ENCODE measurements at places on chromosomes 2 and 18.

- peak; percentile 42 for DNase-seq
Measured at GRCh38 chr2:161414042-161415033, 1.8 kb upstream of the TBR1 start.

DNA sequence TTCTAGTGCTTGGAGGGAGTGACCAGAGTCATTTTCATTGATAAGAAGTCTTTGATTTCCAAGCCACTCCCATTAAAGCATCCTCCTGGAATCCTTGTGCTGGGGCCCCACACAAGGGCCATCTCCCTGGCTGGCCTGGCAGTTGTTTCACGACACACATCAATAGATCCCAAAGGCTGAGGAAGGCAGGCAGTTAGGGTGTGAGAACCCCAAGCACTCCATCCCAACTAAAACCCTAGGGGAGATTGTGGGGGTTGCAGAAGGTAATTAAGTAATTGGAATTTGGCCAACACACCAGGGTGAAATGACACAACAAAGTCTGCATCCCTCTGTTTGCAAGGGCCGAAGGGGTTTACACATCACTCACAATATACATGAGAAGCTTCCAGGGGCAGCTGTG, 578.1 kb upstream of the SYT4 start:
- no peak for DNase-seq

- DNase-seq: no peak
Measured at GRCh38 chr2:67604360-67604759, 207.2 kb downstream of the ETAA1 start.

DNA sequence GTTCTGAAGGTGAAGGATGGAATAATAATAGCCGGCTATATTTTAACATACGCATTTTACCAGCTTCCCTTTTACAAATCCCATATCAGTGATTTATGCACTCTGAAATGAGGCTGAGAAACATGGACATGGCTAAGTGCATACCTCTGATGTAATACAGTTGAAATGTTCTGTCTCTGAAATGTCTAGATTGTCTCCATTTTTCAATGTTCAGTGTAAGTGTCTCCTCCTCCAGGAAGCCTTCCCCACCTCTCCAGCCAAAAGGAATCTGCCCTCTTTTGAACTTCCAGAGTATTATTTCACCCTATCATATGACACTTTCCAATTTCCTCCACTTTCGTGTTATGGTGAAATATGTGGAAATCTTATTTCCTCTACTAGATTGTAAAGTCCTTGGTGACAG, 29.5 kb upstream of the ME2 start:
- DNase-seq: no peak

DNA sequence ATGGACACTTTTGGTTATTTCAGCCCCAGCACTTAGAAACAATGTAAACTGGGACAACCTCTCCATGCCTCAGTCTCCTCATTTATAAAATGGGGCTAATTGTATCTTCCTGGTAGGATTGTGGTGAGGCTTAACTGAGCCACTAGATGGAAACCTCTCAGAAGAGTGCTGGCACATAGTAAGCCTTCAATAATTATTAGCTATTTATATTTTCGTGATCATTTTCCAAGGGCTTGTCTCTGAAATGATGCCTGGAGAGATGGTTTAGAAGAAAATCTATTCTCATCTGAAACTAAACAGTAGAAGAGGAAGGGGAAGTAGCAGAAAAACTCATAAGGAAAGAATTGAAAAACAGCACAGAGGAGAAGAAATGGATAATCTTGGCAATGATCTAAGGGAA, 6.8 kb downstream of the RAX start:
- no peak for DNase-seq

- DNase-seq: no peak
Measured at GRCh38 chr2:222193328-222193983, 105.3 kb downstream of the PAX3 start.

DNA sequence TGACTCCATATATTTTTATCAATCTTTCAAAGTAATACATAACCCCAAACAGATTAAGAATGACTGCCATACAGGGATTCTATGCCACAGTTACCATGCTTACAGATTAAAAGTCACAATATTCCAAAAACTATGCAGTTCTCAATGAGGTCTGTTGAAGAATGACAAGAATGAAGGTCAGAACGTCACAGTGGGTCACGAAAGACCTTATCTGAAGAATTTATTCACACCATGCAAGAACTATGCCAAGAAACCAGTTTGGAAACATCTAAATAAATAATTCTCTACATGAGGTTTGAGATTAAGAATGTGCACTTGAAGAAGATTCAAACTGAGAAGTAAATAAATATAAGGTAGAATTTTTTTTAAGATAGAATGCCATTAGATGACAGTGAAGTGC, 253.3 kb downstream of the EXOC6B start:
- no peak for DNase-seq

- DNase-seq: no peak
Measured at GRCh38 chr18:22391407-22392345, 26.0 kb downstream of the CTAGE1 start.

DNA sequence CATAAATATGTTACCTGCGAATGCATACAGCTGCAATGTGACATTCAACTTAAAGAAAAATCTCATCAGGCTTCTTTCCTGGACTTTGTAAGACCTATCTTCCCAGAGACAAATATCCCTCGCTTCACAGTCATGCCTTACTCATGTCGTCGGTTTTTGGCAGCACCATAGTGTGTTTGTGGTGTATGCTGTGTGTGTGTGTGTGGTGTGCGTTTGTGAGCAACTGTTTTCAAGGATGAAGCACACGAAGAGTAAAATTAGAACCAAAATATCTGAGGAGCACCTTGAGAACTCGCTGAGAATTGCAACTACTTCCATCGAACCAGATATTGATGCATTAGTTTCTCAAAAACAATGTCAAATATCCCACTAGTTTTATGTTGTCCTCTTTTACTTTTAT, 56.9 kb downstream of the ASB1 start:
- no peak for DNase-seq

DNA sequence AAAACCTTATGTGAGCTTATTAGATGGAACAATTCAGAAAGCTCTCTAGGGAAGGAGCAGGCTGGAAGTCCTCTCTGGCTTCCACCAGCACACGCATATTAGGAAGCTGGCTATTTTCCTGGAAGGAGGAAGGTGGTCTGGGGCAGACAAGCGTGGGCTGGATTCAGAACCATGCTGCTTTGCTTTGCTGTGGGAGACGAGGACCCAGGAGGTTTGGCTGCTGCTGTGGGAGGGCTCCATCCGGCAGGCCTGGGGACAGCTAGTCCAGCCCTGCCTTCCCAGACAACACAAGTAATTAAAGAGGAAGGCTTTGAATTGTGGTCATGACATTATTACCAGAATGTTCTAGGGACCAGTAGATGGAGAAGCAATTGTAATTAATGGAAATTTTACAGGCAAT, 238.8 kb upstream of the MYT1L start:
- no peak for DNase-seq

- DNase-seq: no peak
Measured at GRCh38 chr18:13287372-13287771, 68.8 kb downstream of the LDLRAD4 start.

DNA sequence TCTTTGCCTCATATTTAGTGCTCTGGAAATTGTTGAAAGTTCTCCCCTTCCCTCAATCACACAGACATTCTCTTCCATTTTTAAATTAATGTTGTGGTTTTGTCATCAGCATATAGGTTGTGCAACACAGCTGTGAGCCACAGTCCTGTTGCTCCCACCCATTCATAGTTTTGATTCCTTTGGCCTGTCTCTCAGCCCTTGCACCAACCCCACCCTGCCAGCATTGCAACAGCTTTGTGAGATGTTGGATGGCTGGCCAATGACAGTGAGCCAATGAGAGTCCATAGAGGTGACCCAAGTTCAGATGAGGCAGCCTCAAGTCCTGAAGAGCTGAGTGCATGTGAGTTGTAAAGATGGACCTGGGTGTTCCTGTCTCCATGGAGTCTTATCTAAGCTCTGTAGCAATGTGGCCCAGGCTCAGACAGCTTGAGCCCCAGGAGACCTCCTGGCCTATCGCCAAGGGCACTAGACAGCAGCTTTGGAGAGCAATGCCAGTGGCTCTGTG, 775.5 kb downstream of the RNF144A start:
- DNase-seq: no peak

GRCh38 chr2:215825707-215826106, 187.6 kb downstream of the MREG start:
- DNase-seq: no peak

DNA sequence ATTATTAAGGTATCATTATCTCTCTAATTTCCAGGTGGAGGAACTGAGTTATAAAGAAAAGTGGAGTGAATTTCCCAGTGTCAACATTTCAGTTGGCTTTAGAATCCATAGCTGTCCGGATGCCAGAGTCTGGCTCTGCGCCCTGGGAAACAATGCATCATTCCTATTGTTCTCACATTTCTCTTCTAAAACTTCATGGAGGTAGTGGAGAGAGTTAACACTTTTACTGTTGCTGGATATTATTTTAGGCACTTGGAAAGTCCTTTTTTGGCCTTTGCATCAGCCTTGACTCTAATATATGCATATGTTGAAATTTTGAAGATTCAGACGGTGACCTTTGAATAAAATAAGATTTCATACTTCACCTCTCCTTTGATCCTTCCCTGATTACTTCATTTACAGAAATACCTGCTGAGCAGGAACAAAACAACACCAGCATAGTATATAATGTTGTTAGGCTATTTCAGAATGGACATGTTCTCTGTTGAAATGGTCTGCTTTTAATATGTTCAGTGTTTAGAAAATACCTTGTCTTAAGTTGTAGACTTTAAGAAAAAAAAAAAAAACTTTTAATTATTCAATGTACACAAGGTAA, 148.8 kb downstream of the EPHA4 start:
- DNase-seq: no peak

DNA sequence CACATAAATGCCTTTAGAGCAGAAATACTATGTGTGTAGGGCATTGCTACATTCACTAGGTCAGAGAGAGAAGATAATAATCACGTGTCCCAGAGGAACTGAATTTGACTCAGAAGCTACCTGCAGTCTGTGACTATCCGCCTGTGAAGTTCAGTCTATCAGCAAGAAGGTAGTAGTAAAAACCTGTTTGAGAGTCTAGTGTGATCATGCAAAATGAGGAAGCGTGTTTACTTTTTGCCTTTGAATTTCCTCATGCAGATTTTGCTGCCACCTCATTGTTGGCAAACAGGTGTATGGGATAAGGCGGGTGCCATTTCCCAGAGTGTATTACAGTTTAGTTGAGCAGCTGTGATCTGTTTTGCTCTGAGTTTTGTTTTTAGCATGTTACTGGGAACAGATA, 403.9 kb upstream of the FANCL start:
- no peak for DNase-seq

GRCh38 chr18:11885278-11885947, 22.7 kb downstream of the MPPE1 start:
- DNase-seq: no peak

Data from GM10248 (cell line).